Testis (tissue), 5 donors: ENCODE measurements at places on chromosomes 6 and 20. TPM values are rescaled to one million over a fixed set of nuclear protein-coding genes. Genes with fewer than 3 reads are reported as not detected.
A peak's percentile ranks its signal among the peaks of the same experiment; 100 is the strongest.

DNA sequence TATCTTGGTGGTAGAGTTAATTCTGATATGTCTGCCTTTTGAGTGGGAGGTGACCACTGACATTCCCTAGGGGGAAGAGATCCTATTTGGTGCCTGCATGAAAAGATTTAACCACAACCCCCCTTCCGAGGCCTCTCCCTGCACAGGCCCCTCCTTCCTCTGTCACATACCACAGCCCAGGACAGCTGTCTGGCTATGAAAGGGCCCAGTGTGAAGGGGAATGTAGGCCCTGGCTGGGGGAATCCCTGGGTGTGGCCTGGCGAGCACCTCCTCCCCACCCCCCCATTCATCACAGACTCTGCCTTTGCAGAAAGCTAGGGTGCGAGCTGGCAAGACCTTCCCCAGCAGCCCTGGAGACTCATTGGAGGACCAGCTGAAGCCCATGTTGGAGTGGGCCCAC lies 27.4 kb upstream of the MAPRE1 start:
- DNase-seq: peak; percentile 32

Gene ABHD12
- polyA plus RNA-seq: 40.8 TPM

Gene NAA20
- 176 TPM for polyA plus RNA-seq

Gene TNXB
- 78.2 TPM for polyA plus RNA-seq

Gene NRN1
- 5.7 TPM for polyA plus RNA-seq

- peak; percentile 67 for DNase-seq
Measured at GRCh38 chr20:5557123-5557522, 193.1 kb upstream of the SHLD1 start.

DNA sequence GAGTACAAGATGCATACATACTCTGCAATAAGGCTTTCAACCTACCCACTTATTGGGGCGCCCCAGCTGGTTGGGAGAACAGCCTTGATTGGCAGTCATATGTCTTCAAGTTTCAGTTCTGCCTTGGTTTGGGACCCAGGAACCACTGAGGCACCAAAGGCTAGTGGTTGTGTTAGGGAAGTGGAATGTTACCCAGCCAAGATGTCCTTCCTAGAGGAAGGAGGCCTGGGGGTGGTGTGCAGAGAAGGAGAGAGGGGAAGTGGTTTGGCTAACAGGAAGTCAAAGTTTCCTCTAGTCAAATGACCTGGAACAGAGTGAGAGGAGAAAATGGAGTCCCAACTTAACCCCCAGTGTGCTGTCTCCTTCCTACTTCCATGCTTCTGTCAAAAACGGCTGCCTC lies 59.4 kb downstream of the CD164 start:
- DNase-seq: peak; percentile 21

Gene NRSN1
- 0.42 TPM for polyA plus RNA-seq

GRCh38 chr6:67361264-67361663 lies 1273.8 kb upstream of the ADGRB3 start:
- no peak for DNase-seq

Gene OGFR
- polyA plus RNA-seq: 23.7 TPM

GRCh38 chr6:48817333-48818051 lies 645.6 kb downstream of the MMUT start:
- no peak for DNase-seq

DNA sequence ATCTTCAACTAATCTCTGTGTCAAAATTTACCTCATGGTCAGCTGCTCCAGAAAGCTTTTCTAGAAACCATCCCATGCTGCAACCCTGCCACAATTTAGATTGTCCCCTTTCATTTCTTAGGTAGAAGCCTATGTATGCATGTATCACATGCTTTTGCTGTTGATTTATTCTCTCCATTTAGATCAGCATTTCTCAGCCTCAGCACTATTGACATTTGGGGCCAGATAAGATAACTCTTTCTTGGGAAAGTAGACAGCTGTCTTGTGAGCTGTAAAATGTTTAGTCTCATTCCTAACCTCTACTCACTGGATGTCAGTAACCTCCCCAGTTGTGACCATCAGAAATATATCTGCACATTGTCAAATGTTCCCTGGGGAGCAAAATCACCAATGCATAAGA lies 99.0 kb downstream of the PLCB1 start:
- no peak for DNase-seq

GRCh38 chr20:2230726-2231488 lies 64.9 kb upstream of the TGM3 start:
- no peak for DNase-seq

- no peak for DNase-seq
Measured at GRCh38 chr20:54067606-54068174, 2.7 kb downstream of the BCAS1 start.

Gene HEY2
- 12.3 TPM for polyA plus RNA-seq

DNA sequence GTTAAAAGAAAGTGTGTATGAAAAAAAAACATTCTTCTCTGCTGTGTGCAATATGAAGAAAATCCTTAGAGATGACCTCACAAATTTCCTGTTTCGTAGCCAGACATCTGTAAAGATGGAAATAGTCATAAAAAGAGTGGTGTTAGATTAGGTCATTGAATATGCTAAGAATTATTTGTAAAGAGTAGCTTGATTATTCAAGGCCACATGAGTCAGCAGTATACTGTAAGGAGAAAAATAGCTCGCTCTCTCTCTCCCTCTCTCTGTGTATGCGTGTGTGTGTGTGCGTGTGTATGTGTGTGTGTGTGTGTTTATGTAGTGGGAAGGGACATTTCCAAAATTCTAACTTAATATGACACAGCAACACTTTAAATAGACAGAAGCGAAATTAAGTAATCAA lies 78.8 kb downstream of the PTCHD4 start:
- DNase-seq: no peak

DNA sequence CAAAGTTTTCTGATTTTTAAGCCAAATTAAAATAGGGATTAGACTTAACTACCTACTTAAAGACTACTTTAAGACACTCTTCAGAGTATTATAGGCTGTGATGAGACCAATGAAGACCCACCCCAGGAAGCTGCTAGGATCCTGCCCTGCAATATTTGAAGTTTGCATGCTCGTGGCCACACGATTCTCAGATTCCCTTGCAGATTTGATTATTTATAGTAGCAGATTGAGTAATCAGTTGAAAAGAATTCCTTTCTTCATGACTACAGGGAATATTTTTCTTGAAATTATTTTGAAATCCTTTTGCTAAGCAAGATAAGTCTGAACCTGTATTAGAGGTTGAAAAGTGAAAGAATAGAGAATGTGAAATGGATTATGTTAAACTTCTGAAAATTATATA lies 122.3 kb downstream of the B3GAT2 start:
- DNase-seq: no peak

GRCh38 chr20:62286493-62287064 lies 16.2 kb upstream of the ADRM1 start:
- no peak for DNase-seq

GRCh38 chr6:40948570-40948969 lies 90.5 kb downstream of the UNC5CL start:
- DNase-seq: no peak

Gene GLP1R
- 0.09 TPM for polyA plus RNA-seq

Gene BMP6
- 6.2 TPM for polyA plus RNA-seq

- DNase-seq: peak; percentile 74
Measured at GRCh38 chr20:25000268-25000801, 7.8 kb upstream of the APMAP start.

DNA sequence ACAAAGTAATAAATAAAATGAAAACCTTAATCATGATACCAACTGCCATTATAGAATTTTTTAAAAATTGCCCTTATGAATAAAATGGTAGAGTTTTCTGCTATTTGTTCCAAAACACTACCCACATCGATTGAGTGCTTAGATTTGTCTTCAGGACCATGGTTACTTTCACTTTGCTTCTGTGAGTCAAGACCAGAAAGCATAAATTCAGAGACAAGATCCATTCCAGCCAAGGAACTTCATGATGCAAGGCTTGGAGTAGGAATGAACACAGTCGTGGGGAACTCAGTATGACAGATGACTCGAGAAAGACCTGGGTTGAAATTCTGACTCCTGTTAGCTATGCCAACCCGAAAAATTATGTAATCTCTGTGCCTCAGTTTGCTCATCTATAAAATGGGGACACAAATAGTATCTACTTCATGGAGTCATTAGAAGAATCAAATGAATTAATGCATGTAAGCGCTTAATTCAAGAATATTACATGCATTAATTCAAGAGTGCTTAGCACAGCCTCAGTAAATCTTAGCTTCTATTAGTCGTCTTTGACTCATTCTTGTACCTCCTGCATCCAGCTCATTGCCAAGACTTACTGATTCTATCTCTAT lies 72.5 kb upstream of the MYLIP start:
- no peak for DNase-seq
